ENCODE measurements at places on chromosomes 1 and 21. TPM values are rescaled to one million over a fixed set of nuclear protein-coding genes. Genes with fewer than 3 reads are reported as not detected.

The BTG3 gene
- total RNA-seq = 41.6 TPM

The NPPA gene
- not detected for total RNA-seq

The TMPRSS15 gene
- not detected for total RNA-seq

The SLC9C2 gene
- 0.46 TPM for total RNA-seq

The CSDE1 gene
- 1,189 TPM for total RNA-seq

The CD1E gene
- not detected for total RNA-seq

The UROD gene
- total RNA-seq = 73.3 TPM

The LRRC71 gene
- total RNA-seq = 0.37 TPM

The ERICH3 gene
- total RNA-seq = 0.05 TPM

The SLAMF9 gene
- total RNA-seq = 0.09 TPM

The INPP5B gene
- 25.8 TPM for total RNA-seq

The MTARC1 gene
- 2.5 TPM for total RNA-seq

The TRIM17 gene
- total RNA-seq = under 0.01 TPM

The LYST gene
- total RNA-seq = 17.5 TPM

The C1orf87 gene
- not detected for total RNA-seq

The MAP1LC3C gene
- total RNA-seq = under 0.01 TPM

The KPRP gene
- not detected for total RNA-seq

The SELE gene
- not detected for total RNA-seq

The LAD1 gene
- total RNA-seq = not detected

The TLR5 gene
- 0.14 TPM for total RNA-seq

The IL20 gene
- not detected for total RNA-seq
